ENCODE measurements at places on chromosomes 4 and X.

DNA sequence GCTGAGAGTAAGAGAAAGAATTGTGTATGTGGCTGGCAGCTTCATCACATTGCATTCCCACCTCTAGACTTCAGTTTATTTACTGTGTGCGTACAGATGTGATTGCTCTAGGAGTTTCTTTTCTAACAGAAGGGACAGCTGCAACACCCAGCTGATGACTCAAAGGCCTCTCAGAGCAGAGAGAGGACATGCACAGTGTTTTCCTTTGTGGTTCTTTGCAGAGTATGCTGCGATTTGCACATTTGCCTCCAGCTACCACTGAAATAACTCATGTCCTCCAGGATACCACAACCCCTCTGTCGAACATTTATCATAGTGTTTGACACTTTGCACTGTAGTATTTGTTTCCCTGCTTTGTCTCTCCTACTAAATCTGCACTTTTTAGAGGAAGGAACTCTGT lies 294.1 kb downstream of the STIM2 start:
- DNase-seq = no peak

GRCh38 chr4:87584222-87584908 lies 24.0 kb upstream of the DSPP start:
- no peak for DNase-seq

GRCh38 chrX:70289168-70289792 lies 447 bp downstream of the PDZD11 start:
- DNase-seq = no peak

DNA sequence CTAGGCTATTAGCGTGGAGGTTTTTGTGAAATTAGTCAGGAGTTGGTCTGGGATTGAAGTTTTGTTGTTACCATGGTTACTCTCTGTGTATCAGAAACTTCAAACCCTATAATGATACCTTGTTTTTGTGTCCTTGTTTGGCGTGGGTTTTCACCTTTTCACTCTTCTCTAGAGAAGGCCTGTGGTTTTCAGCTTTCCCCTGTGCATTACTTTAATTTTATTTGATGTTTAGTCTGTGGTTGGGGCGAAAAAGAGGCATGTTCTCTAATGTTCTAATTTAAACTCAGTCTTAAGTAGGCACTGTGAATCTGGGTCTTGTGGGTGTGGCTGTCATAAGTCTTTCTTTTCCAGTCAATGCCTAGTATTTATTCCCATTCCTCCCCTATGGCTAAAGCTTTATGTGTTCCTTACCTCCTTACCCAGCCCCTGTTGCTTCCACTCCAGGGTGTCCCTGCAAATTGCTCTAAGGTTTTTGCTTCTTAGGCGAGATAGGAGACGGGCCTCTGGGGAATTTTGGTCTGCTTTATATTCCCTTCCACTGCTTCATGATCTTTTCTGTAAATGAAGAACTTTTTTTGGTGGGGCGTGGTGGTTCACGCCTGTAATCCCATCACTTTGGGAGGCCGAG lies 326.3 kb upstream of the ZCCHC13 start:
- DNase-seq = no peak

GRCh38 chr4:123952530-123953274 lies 556.1 kb downstream of the SPRY1 start:
- no peak for DNase-seq

DNA sequence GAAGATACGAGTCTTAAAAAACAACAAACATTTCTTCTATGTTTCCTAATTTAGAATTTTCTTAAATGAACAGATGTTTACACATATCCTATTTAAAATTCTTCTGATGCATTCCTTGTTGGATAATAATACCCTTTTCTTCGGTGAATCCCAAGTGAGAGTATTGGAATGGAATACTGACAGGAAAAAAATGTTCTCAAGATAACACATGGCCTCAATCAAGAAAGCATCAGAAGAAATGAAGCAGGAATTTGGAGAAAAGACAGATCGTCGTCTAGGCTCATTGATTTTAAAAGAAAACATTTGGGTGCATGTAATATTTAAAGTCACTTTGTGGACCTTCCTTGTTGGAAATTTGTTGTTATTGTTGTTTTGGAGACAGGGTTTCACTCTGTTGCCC lies 196.9 kb upstream of the ANK2 start:
- no peak for DNase-seq

GRCh38 chr4:41135801-41136200 lies 78.5 kb downstream of the APBB2 start:
- DNase-seq = no peak
